ENCODE measurements at places on chromosomes 3 and 15. TPM values are rescaled to one million over a fixed set of nuclear protein-coding genes. Genes with fewer than 3 reads are reported as not detected.

The SPINT1 gene
- polyA plus RNA-seq, result 51.8 TPM

The ITIH1 gene
- 0.34 TPM for polyA plus RNA-seq

The KIF15 gene
- polyA plus RNA-seq, result 25.4 TPM

The CCDC191 gene
- polyA plus RNA-seq, result 19.1 TPM

The COL6A5 gene
- polyA plus RNA-seq, result 2.4 TPM

The DPPA2 gene
- not detected for polyA plus RNA-seq

The PARL gene
- 54.1 TPM for polyA plus RNA-seq

The SPATA12 gene
- polyA plus RNA-seq, result not detected

GRCh38 chr3:146746190-146746589, 141.0 kb upstream of the PLSCR5 start:
- H3K27ac ChIP-seq, result no peak overlapping the region
- no peaks in the 10 kb centered on the region for H3K36me3 ChIP-seq
- H3K4me3 ChIP-seq, result no peak overlapping the region
- no peak for DNase-seq
- no peaks in the 10 kb centered on the region for H3K4me1 ChIP-seq
- H3K27me3 ChIP-seq, result no peaks in the 10 kb centered on the region

DNA sequence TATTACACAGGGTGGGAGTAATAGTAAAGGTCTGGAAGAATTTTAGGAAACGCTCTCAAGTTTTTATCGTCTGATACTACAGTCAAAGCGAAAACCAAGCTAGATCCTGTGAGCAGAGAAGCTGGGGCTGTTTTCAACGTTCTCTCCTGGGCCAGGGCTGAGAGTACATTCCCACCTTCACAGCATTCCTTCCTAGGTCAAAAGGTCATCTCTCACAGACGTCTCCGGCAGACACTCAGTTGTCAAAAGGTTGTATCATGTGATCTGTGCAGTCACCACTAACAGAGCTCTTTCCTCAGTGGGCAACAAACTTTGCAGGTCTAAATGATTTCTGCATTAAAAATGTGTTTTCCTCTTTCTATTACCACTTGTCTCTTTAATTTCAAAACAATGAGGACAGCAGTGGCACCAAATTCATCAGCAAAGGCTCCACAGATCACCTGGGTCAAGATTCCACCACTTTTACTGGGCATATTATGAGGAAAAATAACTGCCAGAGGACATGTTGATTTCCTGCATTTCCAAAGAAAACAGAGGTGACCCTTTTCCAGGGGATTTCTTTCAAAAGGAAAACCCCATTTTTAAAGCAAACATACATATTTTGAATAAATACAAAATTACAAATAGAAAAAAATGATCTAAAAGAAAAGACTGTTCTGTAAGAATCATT, 41.9 kb downstream of the MEIS2 start:
- no peak overlapping the region for H3K27ac ChIP-seq
- no peaks in the 10 kb centered on the region for H3K27me3 ChIP-seq
- H3K4me3 ChIP-seq, result no peak overlapping the region
- DNase-seq, result no peak
- no peaks in the 10 kb centered on the region for H3K36me3 ChIP-seq

DNA sequence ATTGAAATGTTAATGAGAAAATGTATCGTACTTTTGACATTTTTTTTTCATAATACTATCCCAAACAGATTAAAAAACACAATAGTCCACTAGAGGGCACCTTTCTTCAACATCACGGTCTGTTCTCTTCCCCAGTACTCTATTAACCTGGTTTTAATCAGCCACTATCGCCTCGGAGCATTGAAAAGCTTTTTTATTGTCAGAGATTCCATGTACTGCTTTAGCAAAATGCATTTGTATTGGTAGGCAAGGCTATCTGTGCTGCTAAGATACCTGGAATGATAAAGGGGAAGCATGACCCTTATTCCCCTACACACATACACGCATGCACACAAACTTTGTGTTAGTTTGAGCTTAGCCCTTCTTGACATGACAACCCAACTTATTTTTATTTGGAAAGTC, 160.1 kb upstream of the IL12A start:
- no peak for DNase-seq
- H3K4me3 ChIP-seq, result no peak overlapping the region
- H3K4me1 ChIP-seq, result peaks cover 29% of the 10 kb centered on the region
- no peaks in the 10 kb centered on the region for H3K27me3 ChIP-seq
- H3K36me3 ChIP-seq, result no peaks in the 10 kb centered on the region
- no peak overlapping the region for H3K27ac ChIP-seq

DNA sequence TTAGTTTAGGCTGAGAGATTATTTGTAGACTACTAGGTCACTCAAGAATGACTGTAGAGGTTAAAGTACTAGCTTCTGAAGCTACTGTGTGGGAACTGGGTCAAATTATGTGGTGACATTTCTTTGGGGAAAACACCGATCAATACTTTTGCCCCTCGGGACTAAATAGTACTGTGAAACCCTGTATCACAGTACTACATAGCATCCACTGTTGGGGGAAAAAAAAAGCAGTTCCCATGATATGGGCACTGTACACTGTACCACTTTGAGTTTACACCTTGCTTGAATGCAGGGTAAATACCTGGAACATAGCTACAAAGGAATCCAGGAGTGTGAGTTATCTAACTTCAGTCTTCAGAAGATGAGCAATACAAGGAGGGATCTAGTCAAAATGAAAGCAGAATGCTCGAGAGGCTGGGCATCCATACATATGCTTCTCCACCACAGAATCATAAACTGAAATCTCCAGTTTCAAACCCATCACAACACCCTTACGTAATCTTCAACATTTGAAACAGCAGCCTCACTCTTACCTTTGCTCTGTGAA, 311.4 kb downstream of the UNC13C start:
- H3K36me3 ChIP-seq, result no peaks in the 10 kb centered on the region
- no peak for DNase-seq
- H3K4me3 ChIP-seq, result no peak overlapping the region
- H3K4me1 ChIP-seq, result no peaks in the 10 kb centered on the region
- H3K27me3 ChIP-seq, result no peaks in the 10 kb centered on the region

DNA sequence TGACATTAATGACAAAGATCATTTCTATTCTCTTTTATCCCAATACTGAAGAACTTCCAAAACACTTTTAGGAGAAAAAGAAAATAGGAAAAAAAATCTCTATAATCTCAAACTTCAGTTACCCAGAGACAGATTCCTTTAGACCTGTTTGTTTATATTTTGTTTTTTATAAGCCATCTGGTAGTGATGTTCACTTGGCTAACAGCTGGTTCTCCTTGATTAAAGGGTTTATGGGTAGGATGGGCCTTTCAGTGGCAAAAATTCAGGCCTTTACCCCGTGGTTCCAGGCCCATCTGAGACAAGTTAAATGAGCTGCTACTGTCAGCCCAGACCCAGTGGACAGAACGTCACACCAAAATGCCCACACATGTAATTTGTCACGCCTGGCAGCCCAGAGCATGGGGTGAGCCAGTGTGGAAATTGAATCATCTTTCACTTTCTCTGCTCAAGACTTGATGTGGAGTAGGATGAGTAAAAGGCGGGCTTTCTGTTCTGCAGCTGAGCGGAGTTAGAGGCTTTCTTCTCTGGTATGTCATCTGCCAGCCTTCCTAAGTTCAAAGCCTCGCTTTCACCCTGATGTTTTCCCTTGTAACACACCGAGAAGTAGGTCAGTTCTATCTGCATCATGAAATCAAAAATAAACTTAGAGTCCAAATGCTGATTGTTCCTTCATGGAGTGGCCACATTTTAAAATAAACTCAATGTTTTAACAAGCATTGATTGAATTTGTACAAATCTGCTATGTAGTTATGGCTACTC, 62.5 kb upstream of the SKOR1 start:
- H3K4me1 ChIP-seq, result no peaks in the 10 kb centered on the region
- H3K27me3 ChIP-seq, result no peaks in the 10 kb centered on the region
- H3K36me3 ChIP-seq, result no peaks in the 10 kb centered on the region
- no peak for DNase-seq
- H3K27ac ChIP-seq, result no peak overlapping the region

DNA sequence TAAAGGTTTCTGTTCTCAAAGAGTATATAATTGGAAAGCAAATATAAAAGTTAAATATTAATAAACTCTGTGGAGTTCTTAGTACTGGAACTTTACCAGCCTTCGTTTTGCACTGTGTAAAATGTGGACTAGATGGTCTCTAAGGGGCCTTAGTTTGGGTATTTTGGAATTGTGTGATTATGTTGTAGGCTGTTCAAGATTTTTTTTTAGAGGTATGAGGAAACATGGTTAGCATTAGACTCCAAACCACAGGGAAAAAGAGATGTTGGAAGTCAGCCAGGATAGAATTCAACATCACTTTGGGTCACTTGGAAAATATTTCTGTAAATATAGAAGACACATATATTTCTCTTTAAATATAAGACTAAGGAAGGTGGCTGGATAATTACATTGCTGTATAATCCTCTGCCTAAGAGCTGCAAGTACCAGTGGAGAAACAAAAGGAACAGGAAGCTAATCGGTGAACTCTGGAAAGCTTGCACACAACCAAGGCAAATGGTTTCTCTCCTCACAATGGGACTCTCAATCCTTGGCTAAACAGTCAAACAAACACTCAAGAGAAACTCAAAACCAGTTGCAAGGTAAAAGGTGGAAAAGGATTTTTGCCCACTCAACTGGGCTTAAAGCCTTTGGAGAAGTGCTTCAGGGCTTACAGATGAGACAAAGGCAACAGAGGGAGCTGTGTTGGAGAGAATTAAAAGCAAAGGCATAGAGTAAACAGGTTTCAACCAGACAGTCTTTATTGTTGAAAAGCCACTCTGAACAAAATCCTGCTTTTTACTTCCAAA, 141.7 kb downstream of the NR1D2 start:
- H3K27ac ChIP-seq, result no peak overlapping the region
- H3K4me1 ChIP-seq, result peaks cover 3% of the 10 kb centered on the region
- DNase-seq, result no peak
- H3K27me3 ChIP-seq, result no peaks in the 10 kb centered on the region
- H3K4me3 ChIP-seq, result no peak overlapping the region
- no peaks in the 10 kb centered on the region for H3K36me3 ChIP-seq

DNA sequence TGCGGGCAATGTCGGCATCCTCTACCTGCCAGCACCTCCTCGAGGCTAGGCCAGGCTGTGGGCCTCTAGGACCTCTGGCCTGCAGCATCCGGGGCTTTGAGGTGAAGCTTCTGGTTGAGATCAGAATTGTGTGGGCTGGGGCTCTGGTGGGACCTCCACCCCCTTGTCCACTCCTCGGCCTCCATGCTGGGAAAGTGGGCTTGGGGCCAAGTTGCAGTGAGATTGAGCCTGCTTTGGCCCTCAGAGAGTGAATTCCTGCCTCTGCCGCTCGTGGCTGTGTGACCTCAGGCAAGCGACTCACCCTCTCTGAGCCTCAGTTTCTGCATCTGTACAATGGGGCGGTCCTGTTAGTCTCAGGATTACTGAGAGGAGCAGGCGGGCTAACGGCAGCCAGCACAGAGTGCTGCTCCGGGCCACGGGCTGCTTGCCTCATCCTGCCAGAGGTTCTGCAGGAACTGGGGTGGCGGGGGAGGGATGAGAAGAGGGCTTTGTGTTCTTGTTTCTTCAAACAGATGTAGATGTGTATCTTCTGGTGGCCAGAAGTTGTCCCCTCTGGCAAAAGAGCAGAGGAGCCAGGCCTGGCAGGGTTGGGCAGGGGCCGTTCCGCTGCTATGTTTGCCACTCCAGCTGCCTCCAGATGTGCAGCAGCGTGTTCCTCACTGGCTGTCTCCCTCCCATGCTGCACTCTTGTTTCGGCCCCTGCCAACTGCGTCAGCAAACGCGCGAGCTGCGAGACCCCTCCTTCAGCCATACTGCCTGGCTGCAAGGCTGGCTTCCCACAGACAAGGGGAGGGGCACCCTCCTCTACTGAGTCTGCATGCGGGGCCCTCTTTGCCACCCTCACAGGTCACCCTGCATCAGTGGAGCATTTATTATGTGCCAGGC, 33.7 kb downstream of the FBLN2 start:
- H3K4me3 ChIP-seq, result no peak overlapping the region
- no peaks in the 10 kb centered on the region for H3K36me3 ChIP-seq
- no peaks in the 10 kb centered on the region for H3K4me1 ChIP-seq
- peak; percentile 56 for DNase-seq

- no peak overlapping the region for H3K27ac ChIP-seq
- no peaks in the 10 kb centered on the region for H3K27me3 ChIP-seq
- H3K4me3 ChIP-seq, result no peak overlapping the region
- H3K36me3 ChIP-seq, result peaks cover 11% of the 10 kb centered on the region
- H3K4me1 ChIP-seq, result peaks cover 9% of the 10 kb centered on the region
Measured at GRCh38 chr3:187046033-187046432, 93.3 kb downstream of the RPL39L start.

GRCh38 chr15:33027306-33028035, 167.0 kb downstream of the FMN1 start:
- no peaks in the 10 kb centered on the region for H3K27me3 ChIP-seq
- H3K4me3 ChIP-seq, result no peak overlapping the region
- H3K4me1 ChIP-seq, result peaks cover 13% of the 10 kb centered on the region
- H3K36me3 ChIP-seq, result no peaks in the 10 kb centered on the region
- H3K27ac ChIP-seq, result peak overlapping the region; percentile 61

GRCh38 chr15:62147551-62147950, 17.5 kb downstream of the C2CD4B start:
- peaks cover 2% of the 10 kb centered on the region for H3K4me1 ChIP-seq
- H3K27ac ChIP-seq, result no peak overlapping the region
- H3K36me3 ChIP-seq, result no peaks in the 10 kb centered on the region
- H3K27me3 ChIP-seq, result no peaks in the 10 kb centered on the region
- DNase-seq, result no peak
- H3K4me3 ChIP-seq, result no peak overlapping the region

DNA sequence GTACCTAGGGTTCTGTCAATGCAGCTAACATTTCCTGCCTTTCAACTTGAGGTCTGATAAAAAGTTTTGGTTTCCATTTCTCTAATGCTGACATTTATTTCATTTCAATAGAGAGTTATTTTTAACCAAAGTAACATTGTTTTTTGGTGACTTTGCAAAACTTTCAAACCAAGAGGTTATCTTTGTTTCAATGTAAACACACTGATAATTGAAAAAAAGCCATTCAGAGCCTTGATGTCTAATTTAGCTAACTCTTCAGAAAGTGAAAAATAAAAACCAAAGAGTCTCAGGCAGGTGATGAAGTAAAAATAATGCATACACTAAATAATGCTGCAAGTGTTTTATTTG, 9.6 kb upstream of the TIPARP start:
- no peak overlapping the region for H3K4me3 ChIP-seq
- H3K27me3 ChIP-seq, result no peaks in the 10 kb centered on the region
- no peak overlapping the region for H3K27ac ChIP-seq
- DNase-seq, result no peak

- DNase-seq, result no peak
- no peaks in the 10 kb centered on the region for H3K27me3 ChIP-seq
- H3K27ac ChIP-seq, result no peak overlapping the region
- H3K4me1 ChIP-seq, result no peaks in the 10 kb centered on the region
- H3K36me3 ChIP-seq, result no peaks in the 10 kb centered on the region
Measured at GRCh38 chr15:27201425-27201824, 230.4 kb downstream of the GABRG3 start.

- peaks cover 12% of the 10 kb centered on the region for H3K4me1 ChIP-seq
- peak; percentile 36 for DNase-seq
- no peak overlapping the region for H3K4me3 ChIP-seq
- peaks cover 13% of the 10 kb centered on the region for H3K27me3 ChIP-seq
- peaks cover 16% of the 10 kb centered on the region for H3K36me3 ChIP-seq
Measured at GRCh38 chr3:184358124-184358767, 3.2 kb downstream of the CLCN2 start.

- H3K36me3 ChIP-seq, result no peaks in the 10 kb centered on the region
- DNase-seq, result no peak
- H3K27me3 ChIP-seq, result no peaks in the 10 kb centered on the region
- H3K4me1 ChIP-seq, result peaks cover 4% of the 10 kb centered on the region
Measured at GRCh38 chr15:57743424-57743823, 36.9 kb downstream of the POLR2M start.
